ACHN (cell line): ENCODE measurements at places on chromosomes 12 and 14.

DNA sequence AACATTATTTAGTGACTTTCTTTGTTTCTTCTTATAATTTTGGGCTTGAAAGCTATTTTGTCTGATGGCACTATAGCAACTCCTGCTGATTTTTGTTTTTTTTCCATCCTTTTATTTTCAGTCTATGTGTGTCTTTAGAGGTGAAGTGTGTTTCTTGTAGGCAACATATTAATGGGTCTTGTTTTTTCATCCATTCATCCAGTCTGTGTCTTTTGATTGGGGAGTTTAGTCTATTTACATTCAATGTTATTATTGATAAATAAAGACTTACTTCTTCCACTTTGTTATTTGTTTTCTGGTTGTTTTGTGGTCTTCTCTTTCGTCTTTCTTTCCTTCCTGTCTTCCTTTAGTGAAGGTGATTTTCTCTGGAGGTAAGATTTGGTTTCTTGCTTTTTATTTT lies 198.0 kb downstream of the CRADD start:
- no peak for DNase-seq

GRCh38 chr12:63787306-63787705 lies 7.6 kb downstream of the RXYLT1 start:
- no peak for DNase-seq

DNA sequence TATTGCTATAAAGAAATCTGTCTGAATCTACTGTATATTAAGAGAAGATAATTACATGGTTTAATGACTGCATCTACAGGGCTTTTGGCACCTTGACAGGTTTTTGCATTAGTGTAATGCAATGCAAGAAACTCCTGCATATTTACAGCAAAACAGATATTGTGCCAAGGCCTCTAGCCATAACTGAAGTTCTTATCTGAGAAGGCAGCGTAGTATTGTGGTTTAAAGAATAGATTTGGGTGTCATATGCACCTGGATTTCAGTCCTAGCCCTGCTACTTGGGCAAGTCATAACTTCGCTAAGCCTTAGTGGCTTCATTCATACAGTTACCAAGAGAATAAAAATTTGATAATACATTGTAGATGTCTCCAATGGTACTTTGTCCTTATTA lies 350.1 kb downstream of the CCDC91 start:
- DNase-seq, result no peak

DNA sequence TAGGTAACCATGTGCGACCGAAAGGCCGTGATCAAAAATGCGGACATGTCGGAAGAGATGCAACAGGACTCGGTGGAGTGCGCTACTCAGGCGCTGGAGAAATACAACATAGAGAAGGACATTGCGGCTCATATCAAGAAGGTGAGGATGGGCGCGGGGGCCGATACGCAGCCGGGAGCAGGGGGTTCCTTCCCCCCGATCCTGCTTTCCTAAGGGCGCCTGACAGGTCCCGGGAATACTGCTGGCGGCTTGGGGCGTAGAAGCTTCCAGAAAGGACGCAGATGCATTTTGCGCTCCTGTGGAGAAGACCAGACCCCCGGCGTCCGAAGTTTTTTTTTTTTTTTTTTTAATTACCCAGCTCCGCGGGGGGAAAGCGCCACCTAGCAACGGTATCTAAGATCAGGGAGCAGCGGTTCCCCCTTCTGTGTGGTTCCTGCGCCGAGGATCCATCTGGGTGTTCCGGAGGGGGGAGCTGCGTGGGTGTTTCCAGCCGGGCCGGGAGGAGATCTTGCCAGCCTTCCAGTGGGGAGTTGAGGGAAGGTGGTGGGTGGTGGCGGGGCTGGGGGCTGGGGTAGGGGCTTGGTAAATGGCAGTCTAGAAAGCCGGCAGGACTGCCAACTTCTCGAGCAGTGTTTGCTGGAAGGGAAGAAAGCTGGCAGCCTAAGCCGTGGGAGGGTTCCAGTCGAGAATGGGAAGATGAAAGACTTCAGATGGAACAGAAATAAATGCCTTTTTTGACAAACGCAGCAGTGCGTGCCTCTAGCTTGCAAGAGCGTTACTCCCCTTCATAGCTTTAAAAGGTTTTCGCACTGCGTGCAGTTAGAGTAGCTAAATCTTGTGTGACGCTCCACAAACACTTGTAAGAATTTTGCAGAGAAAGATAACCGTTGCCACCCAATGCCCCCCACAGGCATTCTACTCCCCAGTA lies 764 bp downstream of the DYNLL1 start:
- DNase-seq, result peak; percentile 54

DNA sequence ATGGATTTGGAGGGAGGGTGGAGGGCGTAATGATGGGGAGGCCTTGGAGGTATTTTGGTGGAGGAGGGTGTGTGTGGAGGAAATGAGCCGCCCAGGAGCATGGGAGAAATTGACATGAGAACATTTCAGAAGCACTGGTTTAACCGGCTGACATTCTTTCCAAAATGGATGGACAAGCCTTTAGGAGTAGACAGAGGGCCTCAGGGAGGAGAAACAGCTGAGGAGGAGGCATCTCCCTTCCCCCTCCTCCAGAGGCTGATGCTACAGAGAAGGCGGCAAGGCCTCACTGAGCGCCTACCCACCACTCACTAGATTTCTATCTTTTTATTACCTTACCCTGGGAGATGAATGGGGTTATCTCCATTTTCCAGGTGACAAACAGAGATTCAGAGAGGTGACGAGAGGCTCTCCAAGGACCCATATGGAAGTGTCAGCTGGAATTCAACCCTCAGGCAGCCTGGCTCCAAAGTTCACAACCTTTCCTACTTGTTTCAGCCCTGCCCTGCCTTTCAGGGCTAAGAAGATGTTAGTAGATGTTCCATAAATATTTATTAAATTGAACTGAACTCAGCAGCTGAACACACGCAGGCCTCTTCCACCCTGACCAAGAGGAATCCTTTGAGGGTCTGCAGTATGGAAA lies 289.6 kb downstream of the ZFP36L1 start:
- DNase-seq, result no peak

DNA sequence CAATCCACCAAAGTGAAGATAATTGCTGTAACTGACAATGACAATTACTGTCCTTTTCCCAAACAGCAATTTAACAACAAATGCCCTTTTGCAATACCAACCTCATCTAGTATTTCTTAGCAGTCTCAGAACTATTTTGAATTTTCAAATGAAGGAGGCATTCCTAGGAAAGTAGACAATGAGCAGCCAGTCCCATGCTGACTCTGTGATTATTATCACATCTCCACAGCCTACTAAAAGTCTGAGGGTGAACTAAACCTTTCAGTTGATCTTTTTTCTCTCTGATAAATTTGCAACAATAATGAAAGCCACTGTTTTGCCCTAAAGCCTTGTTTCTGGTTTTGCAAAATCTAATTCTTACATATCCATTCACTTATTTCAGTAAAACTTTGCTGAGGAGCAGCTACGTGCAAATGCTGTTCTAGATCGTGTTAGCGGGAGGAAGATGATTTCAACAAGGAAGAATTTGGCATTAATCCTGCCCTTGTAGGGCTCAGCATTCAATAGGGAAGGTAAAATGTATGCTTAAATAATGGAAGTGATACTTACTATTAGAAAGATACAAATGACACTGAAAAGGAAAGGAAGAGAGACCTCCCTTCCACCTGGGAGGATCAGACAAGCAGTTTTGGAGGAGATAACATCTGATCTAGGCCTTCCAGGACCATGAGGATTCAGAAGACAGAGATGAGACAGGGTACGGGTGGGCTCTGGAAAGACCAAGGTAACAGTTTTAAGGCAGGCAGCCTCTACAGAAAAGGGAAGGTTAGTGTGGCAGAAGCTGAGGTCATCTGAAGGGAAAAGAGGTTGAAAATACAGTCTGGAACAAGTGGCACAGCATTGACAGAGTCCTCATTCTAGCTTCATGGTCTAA lies 47.4 kb downstream of the SLC38A1 start:
- no peak for DNase-seq

DNA sequence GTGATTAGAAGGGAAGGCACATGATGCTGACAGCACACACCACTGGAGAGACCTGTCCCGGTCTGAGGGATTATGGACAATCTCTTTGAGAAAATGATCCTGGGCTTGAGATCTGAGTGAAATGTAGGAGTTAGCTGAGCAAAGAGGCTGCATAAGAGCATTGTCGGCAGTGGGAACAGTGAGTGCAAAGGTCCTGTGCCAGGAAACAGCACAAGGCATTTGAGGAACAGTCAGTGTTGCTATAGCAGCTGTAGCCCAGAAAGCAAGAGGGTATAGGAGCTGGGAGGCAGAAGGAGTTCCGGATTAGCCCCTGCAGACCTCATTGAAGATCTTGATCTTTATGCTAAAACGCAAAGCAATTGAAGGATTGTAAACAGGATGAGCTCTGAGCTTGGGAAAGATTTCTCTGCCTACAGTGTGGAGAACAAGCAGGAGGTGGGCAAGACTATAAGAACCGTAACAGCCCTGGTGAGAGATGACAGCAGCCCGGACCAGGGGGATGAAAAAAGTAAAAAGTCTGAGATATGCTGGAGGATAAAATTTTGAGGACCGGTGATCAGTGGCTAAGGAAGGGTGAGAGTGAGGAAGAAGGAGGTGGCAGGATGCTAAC lies 28.5 kb downstream of the CFL2 start:
- no peak for DNase-seq

- peak; percentile 81 for DNase-seq
Measured at GRCh38 chr12:45543887-45544286, 185.6 kb upstream of the ARID2 start.

DNA sequence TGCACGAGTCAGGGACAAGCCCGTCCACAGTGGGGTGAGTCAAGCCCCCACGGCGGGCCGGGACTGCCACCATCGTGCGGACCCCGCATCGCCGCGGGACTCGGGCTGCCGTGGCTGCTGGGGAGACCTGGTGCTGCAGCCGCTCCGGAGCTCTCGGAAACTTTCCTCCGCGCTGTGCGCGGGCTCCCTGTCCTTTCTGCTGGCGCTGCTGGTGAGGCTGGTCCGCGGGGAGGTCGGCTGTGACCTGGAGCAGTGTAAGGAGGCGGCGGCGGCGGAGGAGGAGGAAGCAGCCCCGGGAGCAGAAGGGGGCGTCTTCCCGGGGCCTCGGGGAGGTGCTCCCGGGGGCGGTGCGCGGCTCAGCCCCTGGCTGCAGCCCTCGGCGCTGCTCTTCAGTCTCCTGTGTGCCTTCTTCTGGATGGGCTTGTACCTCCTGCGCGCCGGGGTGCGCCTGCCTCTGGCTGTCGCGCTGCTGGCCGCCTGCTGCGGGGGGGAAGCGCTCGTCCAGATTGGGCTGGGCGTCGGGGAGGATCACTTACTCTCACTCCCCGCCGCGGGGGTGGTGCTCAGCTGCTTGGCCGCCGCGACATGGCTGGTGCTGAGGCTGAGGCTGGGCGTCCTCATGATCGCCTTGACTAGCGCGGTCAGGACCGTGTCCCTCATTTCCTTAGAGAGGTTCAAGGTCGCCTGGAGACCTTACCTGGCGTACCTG lies 1.1 kb downstream of the PDE3A start:
- peak; percentile 28 for DNase-seq

DNA sequence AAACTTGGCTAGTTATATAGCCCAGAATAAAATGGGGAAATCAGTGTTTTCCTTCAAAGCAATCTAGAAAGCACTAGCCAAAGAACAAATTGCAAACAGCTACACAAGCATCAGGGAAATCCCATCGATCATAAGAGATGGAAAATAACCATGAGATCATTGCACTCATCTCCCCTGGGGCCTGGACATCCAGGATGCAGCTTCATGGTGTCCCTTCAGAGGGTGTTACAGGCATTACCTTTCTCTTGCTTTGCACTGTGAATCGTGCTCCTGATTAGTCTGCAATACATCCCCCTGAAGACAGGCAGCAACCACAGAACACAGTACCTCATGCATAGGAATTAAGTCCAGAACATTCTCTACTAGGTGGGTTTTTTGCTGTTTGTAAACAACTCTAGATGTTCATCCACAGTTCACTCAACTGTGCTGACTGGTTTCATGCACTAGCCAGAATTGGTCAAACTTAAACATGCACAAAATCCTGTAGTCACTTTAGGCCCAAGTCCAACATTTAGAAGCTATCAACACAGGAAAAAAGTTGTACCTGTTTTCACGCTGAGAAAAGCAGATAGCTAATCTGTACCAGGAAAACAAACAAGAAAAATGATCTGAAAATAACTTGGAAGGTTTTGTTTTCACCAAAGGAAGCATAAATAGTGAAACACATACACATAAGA lies 120.1 kb downstream of the ZFP36L1 start:
- DNase-seq, result no peak

- no peak for DNase-seq
Measured at GRCh38 chr12:32647275-32647674, 31.8 kb upstream of the DNM1L start.

DNA sequence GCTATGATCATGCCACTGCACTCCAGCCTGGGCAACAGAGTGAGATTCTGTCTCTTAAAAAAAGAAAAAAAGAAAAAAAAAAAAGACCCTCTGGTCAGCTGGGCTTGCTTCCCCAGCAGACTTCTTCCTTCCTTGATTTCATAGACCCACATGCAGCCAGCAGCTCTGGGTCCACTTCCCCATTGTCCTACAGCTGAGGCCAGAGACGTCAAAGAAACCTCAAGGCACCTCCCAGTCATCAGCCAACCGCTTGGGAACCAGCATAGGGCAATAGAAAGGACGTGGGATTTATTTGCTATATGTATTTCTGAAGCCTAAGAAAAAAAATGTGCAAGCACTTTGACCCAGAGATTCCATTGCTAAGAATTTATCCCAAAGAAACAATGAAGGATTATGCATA lies 35.4 kb upstream of the SPPL3 start:
- DNase-seq, result no peak

DNA sequence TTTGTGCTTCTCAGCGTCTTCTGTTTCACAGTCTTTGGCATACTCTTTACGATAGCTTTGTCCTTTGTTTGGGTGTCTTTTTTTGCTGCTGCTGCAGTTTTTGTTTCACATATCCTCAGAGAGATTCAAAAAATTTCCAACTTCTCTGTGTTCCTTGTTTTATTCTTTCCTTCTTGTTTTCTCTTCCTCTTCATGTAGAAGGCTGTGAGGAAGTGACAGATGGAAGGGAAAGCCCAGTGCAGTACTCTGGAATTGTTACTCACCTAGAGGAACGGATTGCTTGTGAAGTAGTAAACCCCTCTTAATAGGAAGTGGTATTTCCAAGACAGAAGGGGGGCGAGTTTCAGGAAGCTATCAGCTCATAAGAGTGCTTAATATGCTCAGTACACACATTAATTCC lies 1.7 kb downstream of the CREBL2 start:
- DNase-seq, result no peak

DNA sequence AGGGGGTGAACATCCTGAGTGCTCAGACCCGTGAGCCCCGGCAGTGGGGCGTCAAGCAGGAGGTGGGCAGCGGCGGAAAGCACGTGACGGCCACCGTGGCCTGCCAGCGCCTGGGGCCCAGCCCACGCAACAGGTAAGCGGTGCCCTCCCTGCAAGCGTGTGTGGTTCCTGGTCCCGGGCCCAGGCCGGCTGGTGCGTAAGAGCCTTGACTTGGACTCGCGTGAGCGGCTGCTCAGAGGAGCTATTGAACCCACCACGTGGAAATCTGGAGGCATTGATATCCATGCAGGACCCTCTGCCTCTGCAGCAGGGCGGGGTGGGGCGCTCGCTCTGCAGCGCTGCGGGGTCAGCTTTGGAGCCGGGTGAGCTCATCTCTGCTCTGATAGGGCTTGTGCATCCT lies 277.0 kb downstream of the TMEM132C start:
- no peak for DNase-seq

DNA sequence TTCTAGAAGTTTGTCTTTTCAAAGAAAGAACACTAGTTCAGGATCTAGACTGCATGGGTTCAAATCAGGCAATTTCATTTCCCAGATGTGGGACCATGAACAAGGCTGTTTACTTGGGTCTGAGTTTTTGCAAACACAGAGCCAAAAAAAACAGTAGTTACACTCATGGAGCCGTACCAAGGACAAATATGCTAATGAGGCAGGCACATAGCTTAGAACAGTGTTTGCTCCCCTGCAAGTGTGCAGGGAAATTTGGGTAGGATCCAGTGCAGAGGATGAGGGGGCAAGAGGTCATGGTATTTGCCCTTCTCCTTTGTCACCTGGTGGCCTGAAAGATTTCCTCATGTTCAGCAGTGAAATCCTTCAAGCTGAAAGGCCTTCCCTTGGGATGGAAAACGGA lies 860.4 kb downstream of the VRK1 start:
- no peak for DNase-seq
